ENCODE measurements at places on chromosomes 13 and 19.

DNA sequence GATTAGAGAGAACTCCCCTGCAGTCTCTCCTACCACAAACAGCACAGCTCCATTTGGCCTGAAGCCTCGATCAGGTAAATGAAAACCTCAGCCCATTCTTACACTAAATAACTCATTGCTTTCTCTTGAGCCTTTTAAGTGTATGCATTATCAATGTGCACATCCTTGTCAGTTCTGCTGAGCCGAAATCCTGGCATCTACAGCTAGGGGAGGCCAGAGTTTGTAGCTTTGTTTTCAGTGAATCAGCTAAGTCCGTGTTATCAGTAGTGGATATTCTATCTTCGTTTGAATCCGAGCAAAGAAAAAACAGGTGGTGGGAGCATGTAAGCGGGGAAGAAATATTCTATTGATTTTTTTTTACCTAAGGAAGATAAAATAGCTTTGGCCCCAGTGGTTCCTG is 84.4 kb downstream of the ESD start:
- no peak for DNase-seq

DNA sequence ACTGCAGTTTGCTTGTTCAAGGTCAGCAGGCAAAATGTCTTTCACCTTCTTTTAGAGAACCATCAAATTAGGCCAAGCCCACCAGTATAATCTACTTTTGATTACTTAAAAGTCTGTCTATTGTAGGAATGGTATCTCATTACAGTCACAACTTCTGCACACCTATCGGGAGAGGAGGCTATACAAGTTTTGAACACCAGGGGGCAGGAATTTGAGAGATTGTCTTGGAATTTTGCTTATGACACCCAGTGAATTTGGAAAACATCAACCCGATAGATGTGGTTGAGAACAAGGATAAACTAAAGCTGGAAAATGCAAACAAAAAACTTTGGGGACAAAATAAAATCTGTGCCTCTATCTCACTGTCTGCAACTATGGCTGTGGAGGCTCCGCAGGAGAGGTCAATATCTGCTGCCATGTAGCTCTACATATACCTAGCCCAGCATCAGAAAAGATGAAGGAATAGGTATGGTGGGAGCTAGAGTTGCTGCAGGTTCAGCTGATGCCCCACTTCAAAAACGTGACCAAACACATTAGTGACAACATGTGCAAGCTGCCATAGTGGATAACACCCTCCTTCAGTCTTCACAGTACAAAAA is 1299.2 kb upstream of the SPRY2 start:
- DNase-seq: no peak

DNA sequence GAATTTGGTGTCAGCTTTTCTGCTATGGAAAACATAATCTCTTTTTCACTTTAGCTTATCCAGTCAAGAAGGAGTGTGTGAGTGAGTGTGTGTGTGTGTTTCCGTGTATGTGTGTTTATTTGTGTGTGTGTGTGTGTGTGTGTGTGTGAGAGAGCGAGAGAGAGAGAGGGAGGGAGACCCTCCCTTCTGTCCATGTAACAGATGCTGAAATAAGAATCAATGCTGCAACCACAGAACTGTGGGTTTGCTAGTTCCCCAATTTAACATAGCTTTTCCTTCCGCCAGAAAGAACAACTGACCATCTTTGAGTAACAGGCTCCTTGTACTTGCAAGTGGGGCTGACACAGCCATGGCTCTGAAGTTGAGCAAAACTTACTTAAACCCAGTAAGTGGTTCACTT is 5.2 kb downstream of the LCP1 start:
- no peak for DNase-seq

GRCh38 chr19:55459950-55460657 is 1.3 kb downstream of the ISOC2 start:
- DNase-seq: no peak

DNA sequence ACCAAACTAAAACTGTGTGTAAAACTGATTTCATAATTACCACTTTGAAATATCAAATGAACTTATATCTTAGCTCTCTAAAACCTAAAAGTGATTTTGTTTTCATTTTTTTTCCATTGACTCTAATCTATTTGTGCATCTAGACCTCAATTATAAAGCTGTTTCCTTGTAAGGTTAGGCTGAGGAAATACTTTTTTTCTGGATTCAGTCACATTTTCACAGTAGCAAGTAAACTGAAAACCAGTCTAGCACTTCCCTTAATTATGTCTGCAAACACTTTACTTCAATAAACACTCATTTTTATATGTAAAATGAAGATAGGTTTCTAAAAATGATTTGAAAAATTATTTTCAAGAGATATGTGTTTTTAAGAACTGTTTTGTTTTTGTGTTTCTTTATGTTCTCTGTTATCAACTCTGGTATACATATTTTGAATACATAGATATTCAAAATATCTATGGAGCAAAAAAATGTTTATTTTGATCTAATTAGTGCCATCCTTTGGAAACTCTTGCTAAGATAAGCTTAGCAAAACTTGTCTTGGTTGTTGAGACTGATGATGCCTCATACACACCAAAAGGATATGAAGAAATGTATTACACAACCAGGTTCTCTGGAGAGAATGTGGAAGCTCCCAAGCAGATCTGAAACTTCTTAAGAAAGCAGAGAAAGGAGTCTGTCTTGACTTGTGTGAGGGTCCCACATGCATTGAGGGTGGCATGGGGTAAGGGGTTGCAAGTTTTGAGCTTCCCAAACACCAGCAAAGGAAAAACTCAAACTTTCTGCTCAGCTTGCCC is 1887.4 kb downstream of the PCDH9 start:
- no peak for DNase-seq

DNA sequence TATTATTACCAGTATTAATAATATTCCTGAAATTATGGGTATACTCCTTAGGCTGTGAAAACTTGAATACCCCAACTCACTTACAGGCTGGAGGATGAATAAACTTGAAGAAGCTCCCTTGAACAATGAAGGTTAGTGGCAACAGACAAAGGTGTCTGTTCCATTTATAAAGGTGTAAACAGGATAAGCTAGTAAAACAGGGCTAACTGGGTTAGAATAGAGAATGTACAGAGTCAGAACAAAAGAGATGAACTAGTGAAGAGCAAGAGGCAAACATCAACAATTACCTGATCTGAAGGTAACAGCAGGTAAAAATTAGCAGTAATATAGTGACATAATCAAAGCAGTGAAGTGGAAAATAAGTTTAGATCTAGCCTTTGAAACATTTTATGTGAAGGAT is 23.2 kb downstream of the MICU2 start:
- no peak for DNase-seq

DNA sequence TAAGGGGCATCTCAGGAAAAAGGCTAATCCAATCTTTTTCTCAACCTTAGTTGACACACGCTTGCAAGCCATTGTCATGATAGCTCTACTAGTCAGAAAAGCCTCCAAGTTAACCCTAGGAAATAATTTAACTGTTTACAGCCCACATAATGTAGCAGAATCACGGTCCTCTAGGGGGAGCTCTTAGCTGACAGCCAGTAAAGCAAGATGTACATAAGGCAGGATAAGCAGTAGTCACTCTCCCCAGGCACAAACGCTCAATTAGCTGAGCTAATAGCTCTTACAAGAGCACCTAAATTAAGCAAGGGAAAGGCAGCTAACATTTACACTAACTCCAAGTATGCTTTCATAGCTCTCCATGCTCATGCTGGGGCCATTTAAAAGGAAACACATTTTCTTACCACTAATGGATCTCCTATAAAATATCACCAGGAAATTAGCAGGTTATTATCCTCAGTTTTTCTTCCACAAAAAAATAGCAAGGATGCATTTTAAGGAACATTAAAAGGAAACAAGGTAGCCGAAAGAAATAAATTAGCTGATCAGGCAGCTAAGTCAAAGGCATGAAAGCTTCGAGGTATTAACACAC is 33.7 kb upstream of the ZSCAN5A start:
- peak; percentile 13 for DNase-seq

GRCh38 chr13:109154146-109154545 is 524.7 kb downstream of the MYO16 start:
- no peak for DNase-seq

- DNase-seq: no peak
These were observed 697.8 kb downstream of the DACH1 start for GRCh38 chr13:71169180-71169579.

DNA sequence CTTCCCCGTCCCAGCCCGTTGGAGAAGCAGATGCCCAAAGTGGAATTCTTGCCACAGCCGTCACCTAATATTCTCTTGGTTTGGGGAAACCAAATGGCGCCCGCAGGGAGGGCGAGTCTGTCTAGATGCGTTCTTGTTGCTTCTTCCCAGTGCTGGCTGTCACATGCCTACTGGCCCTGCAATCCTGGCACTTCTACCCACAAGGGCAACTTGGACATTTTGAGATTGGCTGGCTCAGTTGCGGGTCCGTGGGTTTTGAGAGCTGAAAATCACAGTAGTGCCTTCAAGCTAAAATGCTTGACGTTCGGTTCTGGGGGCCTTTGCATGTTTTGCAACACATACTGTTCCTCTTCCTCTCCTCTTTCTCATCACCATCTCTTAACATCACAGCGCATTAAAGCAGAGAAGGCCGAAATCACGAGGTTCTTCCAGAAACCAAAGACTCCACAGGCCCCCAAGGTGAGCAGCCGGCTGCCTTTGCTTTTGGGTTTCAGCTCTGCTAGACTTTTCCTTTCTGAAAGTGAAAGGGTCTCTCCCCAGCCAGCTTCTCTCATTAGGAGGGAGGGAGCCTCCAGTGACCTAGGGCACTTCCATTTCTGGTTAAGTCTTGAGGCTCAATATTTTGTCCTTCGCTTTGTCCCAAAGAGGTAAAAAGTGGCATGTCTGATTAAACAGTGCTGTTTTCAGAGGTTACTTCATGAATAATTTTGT is 21.1 kb downstream of the CHAF1A start:
- no peak for DNase-seq

- no peak for DNase-seq
These were observed 460.0 kb downstream of the RFC3 start for GRCh38 chr13:34277936-34278335.

- no peak for DNase-seq
These were observed 379.1 kb downstream of the SUCLA2 start for GRCh38 chr13:47621931-47622330.

DNA sequence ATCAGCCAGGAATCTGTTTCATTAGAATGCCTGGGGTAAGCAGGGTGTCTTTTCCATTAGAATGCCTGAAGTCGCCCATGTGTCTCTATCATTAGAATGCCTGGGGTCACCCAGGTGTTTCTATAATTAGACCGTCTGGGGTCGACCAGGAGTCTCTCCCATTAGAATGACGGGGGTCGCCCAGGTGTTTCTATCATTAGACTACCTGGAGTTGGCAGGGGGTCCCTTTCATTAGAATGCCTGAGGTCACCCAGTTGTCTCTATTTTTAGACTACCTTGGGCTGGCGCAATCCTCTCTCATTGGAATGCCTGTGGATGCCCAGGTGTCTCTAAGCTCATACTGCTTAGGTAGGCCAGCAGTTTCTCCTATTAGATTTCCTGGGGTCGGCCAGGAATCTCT is 1447.6 kb downstream of the UQCRFS1 start:
- no peak for DNase-seq

Data from stimulated activated CD4-positive, alpha-beta T cell treated with anti-CD3 and anti-CD28 coated beads, Interleukin-2, amount 100 ng/mL, for 48 hours (primary cell).